ENCODE measurements at places on chromosomes 13 and 19.

GRCh38 chr13:41675306-41675705 is 218.0 kb downstream of the RGCC start:
- DNase-seq: no peak

DNA sequence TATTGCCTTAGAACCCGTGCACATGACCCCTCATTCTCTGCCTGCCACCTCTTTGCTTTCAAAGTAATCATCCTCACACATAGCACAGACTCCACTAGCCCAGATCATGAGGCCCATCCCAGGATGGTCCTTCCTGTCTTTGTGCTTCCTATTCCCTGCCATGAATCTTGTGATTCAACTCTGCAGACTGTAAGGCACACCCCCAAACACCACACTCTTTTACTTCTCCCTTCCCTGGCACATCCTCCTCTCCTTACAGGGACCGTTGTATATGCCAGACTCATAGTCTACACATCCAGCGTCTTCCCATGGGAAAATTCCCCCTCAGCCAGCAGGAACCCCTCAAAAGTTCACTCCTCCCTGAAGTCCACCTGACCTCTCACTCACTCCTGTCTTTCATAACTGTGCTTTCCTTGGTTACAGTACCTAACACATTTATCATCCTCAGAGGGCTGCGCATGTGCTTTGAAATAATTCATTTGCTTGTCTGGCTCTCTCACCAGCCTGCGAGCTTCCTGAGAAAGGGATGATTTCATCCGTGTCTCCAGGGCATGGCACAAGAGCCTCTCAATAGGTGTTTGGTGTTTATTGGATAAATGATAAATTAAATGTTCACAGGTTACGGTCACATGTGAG is 26.8 kb upstream of the LRCH1 start:
- no peak for DNase-seq

- DNase-seq: no peak
These were observed 18.2 kb upstream of the GTF2F2 start for GRCh38 chr13:45102136-45102507.

DNA sequence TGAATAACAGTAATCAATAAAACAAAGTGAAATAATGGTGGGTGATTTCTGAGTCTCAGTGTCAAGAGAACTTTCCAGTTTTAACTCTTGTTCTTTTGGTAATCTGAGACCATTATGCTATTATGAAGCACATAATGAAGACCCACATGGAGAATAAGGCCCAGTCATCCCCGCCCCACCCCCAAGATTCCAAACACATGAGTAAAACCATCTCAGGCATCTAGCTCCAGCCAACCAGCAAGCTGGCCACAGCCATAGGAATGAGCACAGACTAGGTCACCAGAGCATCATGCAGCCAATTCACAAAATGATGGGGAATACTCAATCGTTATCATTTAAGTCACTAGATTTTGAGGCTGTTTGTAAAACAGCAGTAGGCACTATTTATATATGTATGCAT is 1769.0 kb upstream of the PCDH20 start:
- DNase-seq: peak; percentile 49

DNA sequence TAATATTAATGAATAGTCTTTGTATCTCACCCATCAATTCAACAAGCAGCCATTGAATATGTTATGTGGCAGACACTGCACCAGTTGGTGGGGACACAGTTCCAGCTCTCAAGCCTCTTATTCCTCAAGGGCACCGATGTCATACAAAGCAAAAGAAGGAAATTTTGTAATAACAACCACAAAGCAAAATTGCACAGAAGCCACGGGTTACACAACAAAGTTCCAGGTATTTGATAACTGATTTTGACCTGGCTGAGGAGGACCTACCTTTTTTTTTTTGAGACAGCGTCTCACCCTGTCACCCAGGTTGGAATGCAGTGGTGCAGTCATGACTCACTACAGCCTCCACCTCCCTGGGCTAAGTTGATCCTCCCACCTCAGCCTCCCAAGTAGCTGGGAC is 266.7 kb downstream of the FOXO1 start:
- no peak for DNase-seq

DNA sequence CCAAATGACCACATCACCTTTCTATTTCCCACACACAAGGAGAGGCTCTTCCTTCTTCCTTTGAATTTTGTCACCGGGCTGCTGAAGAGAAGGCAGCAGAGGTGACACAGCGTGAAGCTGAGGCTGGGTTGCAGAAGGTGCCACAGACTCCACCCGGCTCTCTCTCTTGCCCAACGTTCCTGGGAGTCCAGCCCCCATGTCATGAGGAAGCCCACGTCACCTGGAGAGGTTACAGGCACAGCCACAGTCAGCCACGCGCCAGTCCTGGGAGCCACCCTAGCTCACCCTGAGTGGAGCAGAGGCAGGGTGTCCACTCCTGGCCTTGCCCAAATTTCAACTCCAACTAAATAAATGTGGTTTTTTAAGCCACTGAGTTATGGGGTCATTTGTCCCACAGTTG is 4.8 kb upstream of the TMEM255B start:
- DNase-seq: no peak

DNA sequence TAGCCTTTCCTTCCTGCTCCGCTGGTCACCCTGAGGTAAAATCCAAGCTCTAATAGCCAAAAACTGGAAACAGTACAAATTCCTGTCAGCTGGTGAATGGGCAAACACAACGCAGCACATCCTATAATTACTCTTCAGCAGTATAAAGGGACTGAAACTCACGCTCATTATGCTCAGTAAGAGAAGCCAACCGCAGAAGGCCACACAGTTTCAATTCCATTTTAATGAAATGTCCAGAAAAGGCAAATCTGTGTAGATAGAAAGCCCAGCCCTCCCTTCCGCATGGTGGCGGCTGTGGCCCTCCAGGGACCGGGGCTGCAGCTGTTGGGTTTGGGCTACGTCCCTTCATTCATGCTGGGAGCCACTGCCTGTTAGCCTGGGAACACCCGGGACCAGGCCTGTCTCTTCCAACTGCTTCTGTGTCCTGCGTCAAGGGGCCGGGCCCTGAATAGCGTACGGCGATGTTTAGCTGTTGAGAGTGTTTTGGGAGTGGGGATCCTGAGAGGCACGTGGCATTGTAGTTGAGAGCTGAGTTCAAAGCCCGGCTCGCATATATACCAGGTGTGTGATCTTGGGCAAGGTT is 23.5 kb downstream of the NKPD1 start:
- DNase-seq: no peak

DNA sequence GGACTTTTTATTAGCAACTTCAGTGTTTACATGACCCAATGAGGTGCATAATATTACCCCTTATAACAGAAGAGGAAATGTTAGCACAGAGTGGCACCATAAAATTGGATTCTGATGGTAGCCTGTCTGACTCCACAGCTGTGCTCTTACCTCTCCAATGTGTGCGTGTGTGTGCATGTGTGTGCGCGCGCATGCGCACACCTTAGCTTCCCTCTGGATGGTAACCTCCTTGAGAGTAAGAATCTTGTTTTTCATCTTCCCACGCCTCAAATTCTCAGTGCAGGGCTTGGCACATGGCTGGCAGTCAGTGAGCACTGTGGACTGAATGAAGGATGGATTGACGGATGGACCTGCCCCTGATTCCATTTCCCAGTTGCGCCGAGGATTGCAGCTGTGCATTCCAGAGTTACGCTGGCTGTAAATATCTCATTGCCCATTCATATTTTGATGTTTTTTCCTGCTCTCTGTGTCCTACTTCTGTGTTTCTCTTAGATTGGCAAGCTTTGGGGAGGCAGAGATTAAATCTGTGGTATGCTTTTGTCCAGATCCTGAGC is 99.2 kb upstream of the WASF3 start:
- no peak for DNase-seq

DNA sequence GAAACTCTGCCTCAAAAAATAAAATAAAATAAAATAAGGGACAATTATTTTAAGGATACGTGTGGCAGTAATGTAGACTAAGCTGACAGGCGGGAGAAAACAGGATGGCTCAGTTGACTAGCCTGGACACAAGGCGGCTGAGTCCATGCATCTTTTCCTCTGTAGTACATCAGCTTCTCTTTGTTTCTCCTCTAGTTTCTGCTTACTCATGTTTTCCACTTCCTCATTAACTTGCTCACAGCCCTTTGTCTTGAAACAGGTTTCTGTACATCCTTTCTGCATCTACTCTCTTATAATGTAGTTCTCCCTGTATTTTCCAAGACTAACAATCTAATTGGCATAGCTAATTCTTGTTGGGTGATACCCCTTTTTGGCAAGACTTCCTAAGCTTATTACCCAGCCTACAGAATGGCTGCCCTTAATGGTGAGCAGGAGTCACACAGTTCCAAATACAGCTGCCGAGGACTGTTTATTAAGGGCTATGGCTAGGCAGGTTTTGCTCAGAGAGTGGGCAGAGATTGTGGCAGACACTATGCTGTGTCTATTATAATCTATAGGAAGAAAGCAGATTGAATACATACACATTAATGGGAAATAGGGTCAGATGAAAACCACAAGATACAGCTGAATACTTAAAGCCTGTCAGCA is 58.7 kb upstream of the KLF5 start:
- DNase-seq: no peak

DNA sequence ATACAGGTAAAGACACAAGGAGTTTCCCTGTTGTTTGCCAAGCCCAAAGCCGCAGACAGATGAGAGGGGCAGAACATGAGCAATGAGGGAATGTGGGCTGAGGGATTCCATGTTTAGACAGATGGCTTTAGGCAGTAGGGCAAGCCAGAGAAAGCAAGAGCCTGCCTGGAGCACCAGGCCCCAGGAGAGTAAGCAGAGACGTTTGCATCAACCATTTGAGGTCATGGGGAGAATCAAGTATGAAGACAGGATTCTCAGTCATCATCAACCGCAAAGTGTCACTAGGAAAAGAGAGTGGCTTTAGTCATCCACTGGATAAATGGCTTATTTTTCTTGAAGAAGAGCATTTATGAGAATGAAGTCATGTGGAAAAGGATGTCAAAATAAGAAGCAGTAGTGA is 184.7 kb downstream of the COG6 start:
- no peak for DNase-seq

All from Caco-2 (cell line).